ENCODE measurements at places on chromosomes 5 and 9.

- peak; percentile 94 for DNase-seq
These were observed at the start of gene PLK2 for GRCh38 chr5:58460002-58460731. PLK2 (minus strand) TSS chr5:58460086; CDS start chr5:58459959, 127 bp downstream.

- peak; percentile 38 for DNase-seq
These were observed 11.4 kb downstream of the TMEM245 start for GRCh38 chr9:109108318-109108717.

- peak; percentile 59 for DNase-seq
These were observed 89.0 kb upstream of the MAP1B start for GRCh38 chr5:72018143-72018803.

GRCh38 chr5:76583163-76584047 is 39.8 kb downstream of the F2RL2 start:
- DNase-seq: no peak

- no peak for DNase-seq
These were observed 187.4 kb upstream of the TLX3 start for GRCh38 chr5:171121638-171122037.

- DNase-seq: peak; percentile 6
These were observed 8.4 kb downstream of the SLC2A6 start for GRCh38 chr9:133470427-133470924.

DNA sequence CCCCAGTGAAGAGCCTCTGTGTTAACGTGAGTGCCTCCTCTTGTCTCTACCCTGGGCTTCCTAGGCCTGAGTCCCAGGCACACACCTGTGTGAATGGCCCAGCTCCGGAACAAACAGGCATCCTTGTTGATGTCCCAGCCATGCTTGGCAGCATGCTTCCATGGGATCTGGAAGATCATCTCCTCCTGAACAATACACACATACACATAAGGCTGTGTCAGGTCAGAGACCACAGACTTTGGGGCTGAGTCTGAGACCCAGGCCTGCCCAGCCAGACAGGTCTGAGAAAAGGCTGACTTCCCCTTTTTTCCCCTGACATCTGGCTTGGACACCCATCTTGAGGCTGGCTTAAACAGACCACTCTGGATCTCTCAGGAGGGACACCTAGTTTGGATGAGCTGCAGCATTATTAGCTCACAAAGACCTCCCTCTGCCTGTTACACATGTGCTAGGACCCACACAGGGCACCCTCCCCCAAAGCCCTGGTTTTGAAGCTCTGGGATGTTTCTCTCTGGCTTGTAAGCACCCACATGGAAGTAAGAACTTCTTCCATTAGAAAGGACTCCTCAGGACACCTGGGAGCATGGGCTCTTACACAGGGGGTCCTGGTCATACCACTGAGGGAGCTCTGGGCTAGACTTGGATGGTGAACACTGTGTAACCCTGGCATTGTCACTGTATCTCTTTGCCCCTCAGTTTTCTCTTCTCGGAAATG is 2.6 kb downstream of the IRF1 start:
- DNase-seq: no peak

DNA sequence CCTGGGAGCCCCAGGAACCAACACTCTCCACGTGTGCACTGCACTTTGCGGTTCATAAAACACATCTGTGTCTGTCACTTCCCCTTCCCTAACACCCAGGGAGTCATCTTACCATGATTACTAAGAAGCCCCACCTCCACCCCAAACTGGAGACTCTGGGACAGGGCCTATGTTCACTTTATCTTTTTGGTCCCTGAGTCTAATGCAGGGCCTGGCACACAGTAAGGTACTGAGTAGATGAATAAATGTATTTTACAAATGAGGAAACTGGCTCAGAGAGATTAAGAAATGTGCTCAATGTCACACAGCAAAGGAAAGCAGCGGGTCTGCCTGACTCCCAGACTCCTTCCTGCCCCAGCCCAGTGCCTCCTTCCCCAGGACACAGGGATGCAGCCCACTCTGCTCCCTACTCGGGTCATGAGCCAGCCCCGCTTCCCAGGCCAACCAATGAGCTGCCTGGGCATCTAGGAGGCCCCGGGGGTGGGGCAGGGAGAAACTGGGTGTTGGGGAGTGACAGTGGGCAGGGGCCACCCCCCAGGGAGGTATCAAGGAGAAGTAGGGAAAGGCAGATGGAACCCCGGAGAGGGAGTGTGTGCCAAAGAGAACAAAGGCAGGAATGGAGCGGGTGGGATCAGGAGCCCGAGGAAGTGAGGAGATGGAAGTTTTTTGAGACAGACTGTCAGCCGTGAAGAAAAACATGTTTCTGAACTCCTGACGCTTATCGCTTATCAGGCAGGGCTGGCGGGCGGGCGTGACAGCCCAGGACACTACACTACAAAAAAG is 30.5 kb downstream of the SHB start:
- peak; percentile 56 for DNase-seq

Data from kidney tubule cell (primary cell).